ENCODE measurements at places on chromosomes 3 and 15. TPM values are rescaled to one million over a fixed set of nuclear protein-coding genes. Genes with fewer than 3 reads are reported as not detected.

- DNase-seq = no peak
These were observed 29.1 kb downstream of the TMEM44 start for GRCh38 chr3:194604126-194604525.

DNA sequence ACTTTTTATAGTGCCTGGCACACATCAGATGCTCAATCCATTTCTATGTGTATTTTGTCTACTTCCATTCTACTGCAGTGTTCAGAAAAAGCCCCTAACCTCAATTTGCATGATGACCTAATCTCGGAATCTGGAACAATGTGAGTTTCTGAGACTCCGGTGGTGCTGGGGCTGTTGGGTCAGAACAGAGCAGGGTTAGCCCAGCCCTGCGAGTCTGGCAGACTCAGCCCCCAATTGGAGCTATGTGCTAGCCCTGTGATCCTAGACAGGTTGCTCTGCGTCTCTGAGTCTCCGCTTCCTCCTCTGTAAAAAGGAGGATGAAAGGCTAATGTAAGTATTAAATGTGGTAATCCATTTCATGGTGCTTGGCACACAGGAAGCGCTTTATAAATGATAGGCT, 95.0 kb upstream of the ICE2 start:
- no peak for DNase-seq

DNA sequence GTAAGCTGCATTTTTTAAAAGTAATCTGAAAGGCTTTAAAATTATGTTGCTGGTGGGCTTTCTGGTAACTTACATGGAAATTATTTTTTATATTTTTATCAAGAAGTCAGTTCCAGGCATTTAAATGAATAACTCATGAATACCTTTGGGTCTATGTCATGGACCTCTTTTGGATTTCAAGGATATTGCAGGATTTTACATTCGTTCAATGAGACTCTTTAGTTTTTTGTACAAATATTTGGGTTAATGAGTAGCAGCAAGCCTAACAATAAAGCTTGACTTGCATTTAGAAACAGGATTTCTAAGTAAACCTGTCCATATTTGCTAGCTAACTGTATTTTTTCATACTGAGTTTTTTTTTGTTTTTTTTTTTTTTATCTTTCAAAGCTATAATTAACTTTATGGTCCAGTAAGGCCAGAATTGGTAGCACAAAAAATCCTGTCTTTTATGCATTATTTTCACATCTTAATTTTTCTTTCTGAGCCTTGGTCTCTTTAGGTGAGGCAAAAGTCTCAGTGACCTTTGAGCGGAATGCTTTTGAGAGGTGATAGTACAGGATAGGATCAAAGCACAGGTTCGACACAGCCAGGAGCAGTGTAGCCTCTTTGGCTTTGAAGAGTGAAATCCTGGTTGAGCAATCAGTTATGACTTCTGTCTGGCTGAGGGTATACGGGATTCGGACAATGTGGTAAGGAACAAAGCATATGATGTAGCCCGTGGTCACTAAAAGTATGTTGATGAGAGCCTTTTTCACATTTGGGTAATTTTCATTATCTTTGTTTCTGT, 4.8 kb downstream of the GPR171 start:
- DNase-seq = no peak

DNA sequence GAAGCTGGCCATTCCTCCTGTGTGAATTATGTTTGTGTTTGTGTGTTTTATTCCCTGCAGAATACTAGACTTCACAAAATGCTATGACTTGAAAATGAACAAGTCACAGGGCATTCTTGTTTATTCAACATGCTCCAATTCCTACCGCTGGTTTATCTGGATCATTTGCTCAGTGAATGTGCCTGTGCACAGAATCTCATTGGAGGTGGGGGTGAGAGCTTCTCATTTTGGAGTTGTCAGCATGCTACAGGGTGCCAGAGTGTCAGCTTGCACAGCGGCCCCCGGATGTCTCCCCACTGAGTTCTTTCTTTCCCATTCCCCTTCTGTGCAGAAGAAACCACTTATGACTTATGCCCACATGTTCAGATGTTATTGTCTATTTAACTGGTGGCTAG, 428.7 kb downstream of the ROBO2 start:
- no peak for DNase-seq

CHRNA7 gene
- 21.1 TPM for polyA plus RNA-seq
